ENCODE measurements at places on chromosomes 3 and 15. TPM values are rescaled to one million over a fixed set of nuclear protein-coding genes. Genes with fewer than 3 reads are reported as not detected.

ITIH1 gene
- not detected for total RNA-seq

TGM4 gene
- not detected for total RNA-seq

- no peak for DNase-seq
- H3K27me3 ChIP-seq, result no peaks in the 10 kb centered on the region
- H3K36me3 ChIP-seq, result peaks cover 61% of the 10 kb centered on the region
- H3K4me1 ChIP-seq, result peaks cover 21% of the 10 kb centered on the region
- no peak overlapping the region for H3K4me3 ChIP-seq
Measured at GRCh38 chr3:48451270-48451669, 4.7 kb downstream of the ATRIP start.

GRCh38 chr3:113070681-113071113 lies 79.9 kb downstream of the GTPBP8 start:
- no peak for DNase-seq
- no peaks in the 10 kb centered on the region for H3K27me3 ChIP-seq
- no peak overlapping the region for H3K27ac ChIP-seq
- no peak overlapping the region for H3K4me3 ChIP-seq
- no peaks in the 10 kb centered on the region for H3K36me3 ChIP-seq
- no peaks in the 10 kb centered on the region for H3K4me1 ChIP-seq

- no peak for DNase-seq
- no peak overlapping the region for H3K4me3 ChIP-seq
- peaks cover 4% of the 10 kb centered on the region for H3K4me1 ChIP-seq
- H3K36me3 ChIP-seq, result peaks cover 33% of the 10 kb centered on the region
- no peak overlapping the region for H3K27ac ChIP-seq
- no peaks in the 10 kb centered on the region for H3K27me3 ChIP-seq
Measured at GRCh38 chr3:56753206-56753820, 48.4 kb downstream of the ARHGEF3 start.

GRCh38 chr3:120795017-120795648 lies 52.6 kb downstream of the GTF2E1 start:
- peak; percentile 74 for DNase-seq
- no peaks in the 10 kb centered on the region for H3K27me3 ChIP-seq
- no peaks in the 10 kb centered on the region for H3K4me1 ChIP-seq
- no peak overlapping the region for H3K27ac ChIP-seq
- no peak overlapping the region for H3K4me3 ChIP-seq

DNA sequence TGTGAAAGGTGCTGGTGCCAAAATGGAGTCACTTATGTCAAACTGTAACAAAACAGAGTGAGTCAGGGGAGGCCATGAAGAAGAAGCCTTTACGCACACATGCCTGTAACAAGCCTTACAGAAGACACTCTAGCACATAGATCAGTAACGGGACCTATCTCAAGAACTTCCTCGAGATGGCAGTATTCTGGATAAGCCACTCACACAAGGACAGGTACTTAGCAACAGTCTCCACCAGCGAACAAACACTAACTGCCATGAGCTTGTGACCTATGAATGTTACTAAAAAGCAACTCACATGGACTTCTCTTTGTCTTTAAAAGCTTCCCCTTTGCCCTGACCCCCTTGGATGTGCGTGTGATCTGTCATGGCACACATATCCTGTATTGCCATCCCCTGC lies 235.1 kb downstream of the CD47 start:
- no peaks in the 10 kb centered on the region for H3K4me1 ChIP-seq
- H3K36me3 ChIP-seq, result no peaks in the 10 kb centered on the region
- H3K27me3 ChIP-seq, result no peaks in the 10 kb centered on the region
- no peak overlapping the region for H3K4me3 ChIP-seq

GRCh38 chr15:89068325-89068784 lies 19.9 kb upstream of the ABHD2 start:
- H3K27me3 ChIP-seq, result no peaks in the 10 kb centered on the region
- no peak overlapping the region for H3K27ac ChIP-seq
- H3K36me3 ChIP-seq, result no peaks in the 10 kb centered on the region

DNA sequence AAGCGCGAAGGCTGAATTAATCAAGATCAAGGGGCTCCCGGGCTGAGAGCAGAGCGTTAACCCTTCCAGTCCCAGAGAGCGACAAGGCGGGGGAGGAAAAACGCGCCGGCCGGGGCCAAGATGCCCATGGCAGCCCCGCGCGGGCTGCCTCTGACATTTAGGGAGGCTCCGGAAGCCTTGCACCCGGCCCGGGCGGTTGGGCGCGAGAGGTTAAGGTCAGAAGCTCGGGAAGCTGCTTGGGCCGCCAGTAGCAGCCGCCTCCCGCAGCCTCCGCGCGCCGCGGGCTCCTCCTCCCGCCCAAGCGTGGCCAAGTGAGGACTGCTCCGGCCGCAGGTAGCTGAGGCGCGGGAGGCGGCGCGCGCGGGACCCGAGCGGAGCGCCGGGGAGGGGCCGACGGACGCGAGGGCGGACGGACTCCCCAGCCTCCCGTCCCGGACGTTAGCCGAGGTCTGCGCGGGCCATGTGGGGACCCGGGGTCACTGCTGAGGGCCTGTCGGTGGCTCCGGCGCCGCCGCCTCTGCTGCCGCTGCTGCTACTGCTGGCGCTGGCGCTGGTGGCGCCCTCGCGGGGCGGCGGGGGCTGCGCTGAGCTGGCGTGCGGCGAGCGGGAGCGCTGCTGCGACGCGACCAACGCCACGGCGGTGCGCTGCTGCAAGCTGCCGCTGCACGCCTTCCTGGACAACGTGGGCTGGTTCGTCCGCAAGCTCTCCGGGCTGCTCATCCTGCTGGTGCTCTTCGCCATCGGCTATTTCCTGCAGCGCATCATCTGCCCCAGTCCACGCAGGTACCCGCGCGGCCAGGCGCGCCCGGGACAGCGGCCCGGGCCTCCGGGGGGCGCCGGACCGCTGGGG lies at the start of gene C3orf80:
TSS of gene C3orf80 (plus strand) at position 247 of the 850 bp plus-strand sequence. CDS start at position 461, 214 bp downstream.
- peak within 1 kb of the TSS; percentile 60 for H3K4me3 ChIP-seq
- DNase-seq, result peak; percentile 86
- H3K4me1 ChIP-seq, result peaks cover 27% of the 10 kb centered on the region
- peak within 1 kb of the TSS; percentile 56 for H3K27ac ChIP-seq
